Hepatocyte (in vitro differentiated cells): ENCODE measurements at places on chromosomes 7 and 10. TPM values are rescaled to one million over a fixed set of nuclear protein-coding genes. Genes with fewer than 3 reads are reported as not detected.

Gene COX19
- 18.9 and 21.2 TPM in 2 replicates for polyA plus RNA-seq

Gene KDM7A
- 0.75 and 1.4 TPM in 2 replicates for polyA plus RNA-seq

Gene RHOBTB1
- polyA plus RNA-seq = 18.4 and 21.2 TPM in 2 replicates

Gene TMEM273
- 1.9 TPM in 1 of 2 replicates, not detected in the other for polyA plus RNA-seq

Gene GIMAP4
- polyA plus RNA-seq = not detected in 2 replicates

Gene ZNF425
- 3.3 and 4.2 TPM in 2 replicates for polyA plus RNA-seq

Gene RASA4
- 13.7 and 16.2 TPM in 2 replicates for polyA plus RNA-seq

Gene SLC13A1
- not detected in 2 replicates for polyA plus RNA-seq

Gene TMEM184A
- 18.6 and 24.7 TPM in 2 replicates for polyA plus RNA-seq

Gene OPN4
- not detected in 2 replicates for polyA plus RNA-seq

Gene HOXA4
- 0.69 and 0.96 TPM in 2 replicates for polyA plus RNA-seq

Gene NME8
- polyA plus RNA-seq = 0.23 TPM in 1 of 2 replicates, not detected in the other

GRCh38 chr10:6907877-6908530 is 327.9 kb upstream of the PRKCQ start:
- no peak overlapping the region for H3K4me3 ChIP-seq
- no peak for DNase-seq
- H3K27me3 ChIP-seq = no peaks in the 10 kb centered on the region
- no peaks in the 10 kb centered on the region for H3K36me3 ChIP-seq
- peaks cover under 1% of the 10 kb centered on the region for H3K4me1 ChIP-seq
- no peak overlapping the region for H3K27ac ChIP-seq

- DNase-seq = peak; percentile 73
- H3K4me3 ChIP-seq = no peak overlapping the region
- H3K36me3 ChIP-seq = no peaks in the 10 kb centered on the region
- H3K27ac ChIP-seq = no peak overlapping the region
- no peaks in the 10 kb centered on the region for H3K4me1 ChIP-seq
Observed at GRCh38 chr7:37832194-37832593, 16.2 kb upstream of the NME8 start.

GRCh38 chr7:43199371-43200160 is 87.1 kb downstream of the HECW1 start:
- no peak for DNase-seq
- no peaks in the 10 kb centered on the region for H3K36me3 ChIP-seq
- peaks cover 3% of the 10 kb centered on the region for H3K27me3 ChIP-seq

- no peak overlapping the region for H3K4me3 ChIP-seq
- no peak overlapping the region for H3K27ac ChIP-seq
- H3K4me1 ChIP-seq = no peaks in the 10 kb centered on the region
- no peak for DNase-seq
- H3K27me3 ChIP-seq = no peaks in the 10 kb centered on the region
- no peaks in the 10 kb centered on the region for H3K36me3 ChIP-seq
Observed at GRCh38 chr7:101674439-101674838, 45.3 kb upstream of the MYL10 start.

GRCh38 chr7:134433430-134433829 is 25.5 kb downstream of the AKR1B1 start:
- DNase-seq = no peak
- no peaks in the 10 kb centered on the region for H3K4me1 ChIP-seq
- H3K27me3 ChIP-seq = no peaks in the 10 kb centered on the region
- H3K27ac ChIP-seq = no peak overlapping the region

GRCh38 chr7:91847231-91847630 is 33.3 kb downstream of the MTERF1 start:
- DNase-seq = no peak
- no peak overlapping the region for H3K4me3 ChIP-seq
- H3K36me3 ChIP-seq = no peaks in the 10 kb centered on the region
- no peak overlapping the region for H3K27ac ChIP-seq

GRCh38 chr10:68142761-68143160 is 33.5 kb downstream of the MYPN start:
- no peaks in the 10 kb centered on the region for H3K4me1 ChIP-seq
- DNase-seq = no peak
- no peak overlapping the region for H3K4me3 ChIP-seq
- H3K36me3 ChIP-seq = no peaks in the 10 kb centered on the region

DNA sequence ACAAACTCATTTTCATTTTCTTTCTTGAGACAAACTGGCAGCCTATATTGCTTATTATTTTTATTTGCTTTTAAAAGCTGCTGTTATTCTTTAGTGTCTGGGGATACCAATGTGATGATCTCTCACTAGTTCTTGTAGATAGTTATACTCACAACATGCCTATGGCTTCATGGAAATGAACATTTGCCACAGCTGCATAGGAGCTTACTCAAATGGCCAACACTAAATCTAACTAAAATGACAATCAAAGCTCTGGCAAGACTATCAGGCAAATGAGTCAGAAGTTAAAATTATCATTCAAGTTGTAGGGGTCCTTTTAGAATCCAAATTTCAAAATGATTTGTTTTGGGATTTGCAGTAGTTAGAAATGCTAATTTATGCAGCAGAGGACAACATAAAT is 225.9 kb downstream of the ANK3 start:
- H3K4me1 ChIP-seq = no peaks in the 10 kb centered on the region
- H3K27me3 ChIP-seq = no peaks in the 10 kb centered on the region
- no peak overlapping the region for H3K27ac ChIP-seq

DNA sequence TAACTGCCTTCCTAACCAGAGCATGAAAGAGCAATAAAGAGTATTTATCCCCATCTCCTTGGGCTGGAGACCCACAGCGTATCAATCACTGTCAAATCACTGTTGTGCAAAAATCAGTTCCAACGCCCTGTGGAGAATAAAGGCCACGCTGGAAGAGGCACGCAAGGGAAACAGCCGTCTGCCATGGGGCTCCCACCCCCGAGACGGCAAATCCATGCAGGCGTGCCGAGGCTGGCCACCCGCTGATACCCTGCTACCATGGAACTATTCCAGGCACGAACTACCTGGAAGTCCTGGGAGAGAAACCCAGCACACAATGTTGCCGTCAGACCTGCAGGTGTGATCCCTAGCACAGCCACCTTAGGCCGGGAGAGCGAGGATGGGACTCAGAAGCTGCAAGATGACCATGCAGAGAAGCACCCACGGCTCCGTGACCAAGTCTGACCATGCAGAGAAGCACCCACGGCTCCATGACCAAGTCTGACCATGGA is 185.3 kb downstream of the DIP2C start:
- H3K27ac ChIP-seq = no peak overlapping the region
- H3K27me3 ChIP-seq = no peaks in the 10 kb centered on the region
- no peaks in the 10 kb centered on the region for H3K36me3 ChIP-seq
- no peak for DNase-seq
- no peak overlapping the region for H3K4me3 ChIP-seq
- peaks cover 3% of the 10 kb centered on the region for H3K4me1 ChIP-seq

DNA sequence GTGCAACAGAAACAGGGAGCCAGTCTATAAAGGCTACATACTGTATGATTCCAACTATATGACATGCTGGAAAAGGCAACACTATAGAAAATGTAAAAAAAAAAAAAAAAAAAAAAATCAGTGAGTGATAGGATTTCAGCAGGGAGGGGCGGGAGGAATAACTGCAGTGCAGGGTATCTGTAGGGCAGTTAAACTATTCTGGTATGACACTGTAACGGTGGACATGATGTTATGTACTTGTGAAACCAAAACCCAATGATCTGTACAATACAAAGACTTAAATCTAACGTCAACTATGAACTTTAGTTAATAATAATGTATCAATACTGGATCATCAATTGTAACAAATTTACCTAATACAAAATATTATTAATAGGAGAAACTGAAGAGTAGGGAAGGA is 14.3 kb downstream of the WASL start:
- no peaks in the 10 kb centered on the region for H3K27me3 ChIP-seq
- DNase-seq = no peak
- no peak overlapping the region for H3K4me3 ChIP-seq
- H3K36me3 ChIP-seq = no peaks in the 10 kb centered on the region
- H3K27ac ChIP-seq = no peak overlapping the region

GRCh38 chr10:113284635-113285034 is 268.2 kb upstream of the HABP2 start:
- no peak overlapping the region for H3K27ac ChIP-seq
- H3K4me3 ChIP-seq = no peak overlapping the region
- no peaks in the 10 kb centered on the region for H3K4me1 ChIP-seq

GRCh38 chr7:698515-699475 is 27.7 kb upstream of the DNAAF5 start:
- H3K4me3 ChIP-seq = no peak overlapping the region
- H3K36me3 ChIP-seq = no peaks in the 10 kb centered on the region
- no peaks in the 10 kb centered on the region for H3K27me3 ChIP-seq
- no peaks in the 10 kb centered on the region for H3K4me1 ChIP-seq

- H3K27ac ChIP-seq = peak within 1 kb of the TSS; percentile 96
- H3K27me3 ChIP-seq = no peaks in the 10 kb centered on the region
- H3K4me1 ChIP-seq = peaks cover 24% of the 10 kb centered on the region
- peak; percentile 96 for DNase-seq
- peak within 1 kb of the TSS; percentile 75 for H3K4me3 ChIP-seq
- H3K36me3 ChIP-seq = no peaks in the 10 kb centered on the region
Observed at GRCh38 chr7:157138424-157139110, at the start of gene UBE3C. Gene UBE3C (plus strand): TSS chr7:157138926. CDS start chr7:157139273, 347 bp downstream.

GRCh38 chr7:290554-291372 is 793 bp downstream of the FOXL3 start:
- H3K4me3 ChIP-seq = no peak overlapping the region
- no peaks in the 10 kb centered on the region for H3K27me3 ChIP-seq
- DNase-seq = no peak
- H3K27ac ChIP-seq = no peak overlapping the region
- H3K36me3 ChIP-seq = no peaks in the 10 kb centered on the region
- H3K4me1 ChIP-seq = peaks cover 7% of the 10 kb centered on the region

DNA sequence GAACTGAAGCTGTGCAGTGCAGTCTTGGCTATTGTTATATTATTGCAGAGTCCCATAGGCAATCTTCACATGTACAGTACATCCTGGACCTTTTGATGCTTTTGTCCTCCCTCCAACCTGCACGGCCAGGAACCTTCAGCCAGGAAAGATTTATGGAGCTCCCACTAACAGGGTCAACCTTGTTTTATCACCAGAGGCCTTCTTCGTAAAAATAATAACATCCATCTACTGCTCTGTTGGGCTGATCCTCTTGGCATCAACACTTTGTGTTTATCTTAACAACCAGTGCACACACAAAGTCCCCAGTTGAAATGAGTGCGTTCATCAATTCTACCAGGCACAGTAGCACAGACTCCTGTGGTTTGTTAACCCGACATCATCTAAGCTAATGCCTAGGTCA is 72.4 kb downstream of the AGMO start:
- no peaks in the 10 kb centered on the region for H3K27me3 ChIP-seq
- no peak overlapping the region for H3K27ac ChIP-seq
- no peaks in the 10 kb centered on the region for H3K36me3 ChIP-seq
- H3K4me3 ChIP-seq = no peak overlapping the region
- DNase-seq = no peak
- no peaks in the 10 kb centered on the region for H3K4me1 ChIP-seq
